ENCODE measurements at places on chromosomes 4 and X.
A peak's percentile ranks its signal among the peaks of the same experiment; 100 is the strongest.

- no peak for DNase-seq
Measured at GRCh38 chr4:1154126-1154522, 18.3 kb downstream of the SPON2 start.

- no peak for DNase-seq
Measured at GRCh38 chrX:108875548-108875947, 139.2 kb upstream of the IRS4 start.

DNA sequence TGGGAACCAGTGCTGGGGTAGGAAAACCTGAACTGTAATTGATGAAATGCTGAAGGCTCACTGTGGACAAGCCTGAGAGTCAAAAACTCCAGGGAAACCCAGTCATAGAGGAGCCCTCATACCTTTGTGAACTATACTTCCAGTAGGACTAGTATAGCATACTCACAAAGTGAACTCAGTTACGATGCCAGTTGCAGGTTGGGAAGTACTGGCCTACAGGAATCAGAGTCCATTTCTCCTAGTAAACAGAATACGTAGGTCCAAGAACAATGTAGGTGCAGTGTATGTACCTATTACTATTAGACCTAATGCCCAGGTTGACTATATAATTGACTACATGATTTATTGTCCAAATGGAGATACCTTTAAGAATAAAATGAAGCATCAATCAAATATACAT, 8.5 kb upstream of the ANKRD17 start:
- DNase-seq: no peak

- no peak for DNase-seq
Measured at GRCh38 chrX:69133921-69134542, 31.2 kb downstream of the PJA1 start.

GRCh38 chr4:71004281-71004851, 10.9 kb downstream of the DCK start:
- DNase-seq: peak; percentile 87

DNA sequence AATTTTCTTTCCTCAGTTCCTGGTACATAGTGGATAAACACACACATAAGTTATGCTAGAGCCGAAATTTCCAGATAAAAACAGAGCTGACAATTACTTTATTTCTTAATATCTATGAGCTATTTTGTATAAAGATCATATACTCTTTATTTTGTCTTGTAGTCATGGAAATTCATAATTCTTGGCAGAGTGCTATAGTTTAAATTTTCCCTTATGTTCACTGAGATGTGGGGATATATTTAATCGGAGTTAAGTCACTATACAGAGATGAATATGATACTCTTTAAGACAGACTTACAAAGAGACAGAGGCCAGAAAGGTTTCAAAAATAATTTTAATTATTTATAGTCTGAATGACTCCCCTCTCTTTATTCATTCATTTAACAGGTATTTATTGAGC, 89.7 kb downstream of the PPEF1 start:
- DNase-seq: no peak

- no peak for DNase-seq
Measured at GRCh38 chrX:131975851-131976250, 47.3 kb upstream of the STK26 start.

GRCh38 chr4:184255871-184256642, 38.4 kb upstream of the ENPP6 start:
- no peak for DNase-seq

- no peak for DNase-seq
Measured at GRCh38 chr4:72136429-72136828, 104.6 kb downstream of the NPFFR2 start.

DNA sequence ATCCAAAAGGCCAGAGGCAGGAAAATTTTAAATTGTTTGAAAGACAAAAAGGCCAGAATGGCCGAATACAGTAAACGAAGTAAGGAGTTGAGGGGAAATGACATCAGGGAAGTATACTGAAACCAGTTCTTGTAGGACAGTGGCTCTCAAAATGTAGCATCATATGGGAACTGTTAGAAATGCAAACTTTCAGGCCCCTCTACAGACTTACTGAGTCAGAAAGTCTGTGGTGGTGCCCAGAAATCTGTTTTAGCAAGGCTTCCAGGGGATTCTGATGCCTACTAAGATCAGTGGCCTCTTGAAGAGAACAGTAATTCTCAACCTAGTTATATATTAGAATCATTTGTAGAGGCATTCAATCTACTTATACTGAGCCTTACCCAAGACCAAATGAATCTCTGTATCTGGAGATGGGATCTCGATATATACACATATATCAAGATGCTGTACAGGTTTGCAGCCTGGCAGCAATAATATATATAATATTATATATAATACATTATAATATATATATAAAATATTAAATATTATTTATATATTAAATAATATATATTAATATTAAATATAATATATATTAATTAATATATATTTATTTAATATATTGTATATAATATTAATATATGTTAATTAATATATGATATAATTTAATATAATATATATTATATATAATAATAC, 39.7 kb downstream of the ADAMTS3 start:
- DNase-seq: no peak

DNA sequence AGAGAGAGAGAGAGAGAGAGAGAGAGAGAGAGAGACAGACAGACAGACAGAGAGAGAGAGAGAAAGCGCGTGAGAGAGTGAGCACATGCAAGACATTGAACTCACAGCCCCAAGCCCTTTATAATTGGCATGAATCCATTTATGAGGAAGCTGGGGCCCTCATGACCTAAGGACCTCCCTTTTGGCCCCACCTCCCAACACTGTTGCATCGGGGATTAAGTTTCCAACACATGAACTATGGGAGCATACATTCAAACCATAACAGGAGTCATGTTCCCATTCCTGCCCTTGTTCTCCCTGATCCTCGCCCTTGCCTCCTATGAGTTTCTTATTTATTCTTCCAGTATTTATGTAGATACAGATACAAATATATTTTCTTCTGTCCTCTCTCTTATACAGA, 269.8 kb upstream of the ARX start:
- no peak for DNase-seq

GRCh38 chr4:160142579-160142978, 1039.7 kb downstream of the RAPGEF2 start:
- DNase-seq: no peak

DNA sequence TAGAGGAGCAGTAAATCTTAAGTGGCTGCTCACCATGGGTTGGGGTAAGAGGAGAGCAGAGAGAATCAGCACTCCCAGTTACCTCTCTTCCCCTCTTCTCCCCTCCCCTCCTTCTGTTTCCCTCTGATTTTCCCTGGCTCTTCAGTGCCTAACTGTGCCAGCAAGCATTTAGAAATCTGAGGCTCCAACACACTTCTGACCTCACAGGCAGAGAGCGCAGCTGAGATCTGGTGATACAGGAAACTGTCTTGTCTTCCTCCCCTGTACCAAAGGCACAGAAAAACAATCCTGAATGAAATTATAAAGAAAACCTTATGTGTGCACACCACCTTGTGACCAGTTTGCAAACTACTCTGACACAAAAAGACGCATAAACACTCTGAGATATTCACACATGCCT, 82.4 kb upstream of the SMIM10 start:
- DNase-seq: peak; percentile 11

GRCh38 chrX:14062524-14062923, 32.8 kb upstream of the GEMIN8 start:
- DNase-seq: no peak

- no peak for DNase-seq
Measured at GRCh38 chr4:6292376-6293096, 22.9 kb downstream of the WFS1 start.

- no peak for DNase-seq
Measured at GRCh38 chr4:6568689-6569332, 6.2 kb upstream of the MAN2B2 start.

DNA sequence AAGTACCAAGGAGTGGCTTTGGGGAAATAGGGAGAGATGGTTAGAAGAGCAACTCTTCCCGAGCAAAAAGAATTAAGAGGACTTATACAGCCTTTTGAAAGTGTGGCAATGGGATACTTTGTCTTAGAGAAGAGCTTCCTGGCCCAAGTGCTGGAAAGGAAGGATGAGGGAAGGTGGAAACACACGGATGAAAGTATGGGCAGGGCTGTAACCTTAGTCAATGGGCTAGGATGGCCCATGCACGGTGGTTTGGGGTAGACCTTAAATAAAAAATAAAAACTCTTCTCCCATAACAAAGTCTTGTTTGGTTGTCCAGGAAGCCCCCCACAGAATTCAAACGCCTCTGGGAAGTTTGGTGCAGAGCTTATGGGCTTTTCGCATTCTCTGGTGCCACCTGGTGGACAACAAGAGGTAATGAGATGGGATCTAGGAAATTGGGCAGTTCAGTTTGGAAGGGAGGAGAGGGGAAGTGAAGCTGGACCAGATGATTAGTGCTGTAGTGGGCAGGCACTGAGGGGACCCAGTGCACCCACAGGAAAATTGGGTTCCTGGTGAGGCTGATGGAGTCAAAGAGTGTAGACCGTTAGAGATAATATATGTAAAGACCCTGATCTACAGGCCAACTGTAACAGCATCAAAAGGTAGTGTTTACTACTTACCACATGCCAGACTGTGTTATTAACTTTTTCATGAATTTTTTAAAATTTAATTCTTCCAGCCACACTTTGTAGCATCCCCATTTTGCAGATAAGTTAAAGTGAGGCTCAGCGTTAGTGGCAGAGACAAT, 13.8 kb upstream of the ENOX2 start:
- peak; percentile 40 for DNase-seq

DNA sequence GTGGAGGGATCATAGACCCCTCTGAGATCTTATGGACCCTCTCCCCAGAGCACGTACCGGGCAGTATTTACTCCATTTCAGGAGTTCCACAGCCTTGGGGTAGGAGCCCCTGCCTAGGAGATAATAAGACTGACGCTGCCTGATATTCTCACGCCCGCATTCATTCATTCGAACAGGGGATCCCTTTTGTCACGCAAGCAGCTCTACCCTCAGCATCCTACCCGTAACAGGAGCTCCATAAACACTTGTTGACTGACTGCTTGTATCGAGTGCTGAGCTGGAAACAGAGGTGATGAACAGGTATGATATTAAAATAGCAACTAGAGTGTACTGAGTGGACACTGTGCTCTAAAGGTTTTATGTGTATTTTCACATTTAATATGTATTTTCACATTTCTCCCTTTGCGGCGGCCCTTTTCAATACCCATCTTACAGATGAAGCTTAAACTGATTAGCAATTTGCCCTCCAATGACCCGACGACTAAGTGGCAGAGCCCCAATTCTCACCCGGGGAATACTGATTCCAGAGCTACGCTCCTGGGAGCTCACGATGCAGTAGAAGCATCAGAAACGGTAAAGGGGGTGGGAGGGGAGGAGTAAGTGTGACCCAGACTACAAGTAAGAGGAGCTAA, 888 bp downstream of the RAB28 start:
- peak; percentile 14 for DNase-seq

DNA sequence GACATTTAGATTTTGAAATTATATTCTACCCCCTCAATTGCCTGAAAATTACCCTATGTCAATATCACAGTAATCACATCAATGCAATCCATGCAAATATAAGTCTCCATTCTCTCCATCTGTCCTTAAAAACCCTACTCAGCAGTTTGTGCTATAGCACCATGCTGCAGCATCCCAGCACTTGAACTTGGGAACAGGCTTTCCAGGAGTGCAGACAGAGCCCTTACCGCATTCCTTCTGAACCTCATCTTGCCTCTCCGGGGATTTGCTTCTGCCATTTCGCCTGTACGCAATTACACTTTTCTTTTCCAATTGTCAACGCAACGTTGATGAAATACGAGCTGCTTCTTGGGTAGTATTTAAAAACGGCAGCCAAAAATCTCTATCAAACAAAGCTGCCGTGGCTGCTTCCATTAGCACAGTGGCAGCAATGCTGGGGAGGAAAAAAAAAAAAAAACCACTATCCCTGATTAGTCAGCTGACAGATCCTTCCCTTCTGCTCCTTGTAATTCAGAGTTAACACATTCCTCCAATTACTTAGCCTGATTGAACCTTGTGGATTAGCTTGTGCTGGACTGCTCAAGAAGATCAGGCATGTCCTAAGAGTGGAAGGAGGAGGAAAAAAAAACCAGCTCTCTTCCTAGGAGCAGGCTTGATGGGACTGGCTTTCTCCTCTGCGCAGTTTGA, 65.6 kb downstream of the MCF2 start:
- no peak for DNase-seq

- DNase-seq: no peak
Measured at GRCh38 chr4:15144249-15144966, 142.1 kb downstream of the CPEB2 start.

DNA sequence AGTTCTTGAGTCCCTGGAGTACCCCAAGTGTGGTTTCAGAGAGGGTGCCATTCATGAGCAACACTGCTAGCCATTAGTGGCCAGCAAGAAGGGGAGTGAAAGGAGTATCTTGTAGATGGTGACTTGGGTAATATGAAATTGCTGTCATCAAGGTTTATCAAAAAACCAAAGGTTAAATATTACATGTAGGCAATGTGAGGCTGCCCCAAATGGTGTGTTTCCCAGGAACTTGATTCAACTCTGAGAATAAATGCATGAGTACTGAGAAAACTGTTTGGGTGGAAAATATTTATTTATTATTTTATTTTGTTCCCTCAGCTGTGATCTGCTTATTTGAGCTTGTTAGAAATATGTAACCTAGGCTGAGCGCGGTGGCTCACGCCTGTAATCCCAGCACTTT, 55.7 kb downstream of the AFF1 start:
- DNase-seq: no peak

- no peak for DNase-seq
Measured at GRCh38 chrX:102548231-102548630, 31.7 kb upstream of the TMSB15A start.

- no peak for DNase-seq
Measured at GRCh38 chr4:15413623-15414019, 14.2 kb upstream of the C1QTNF7 start.

DNA sequence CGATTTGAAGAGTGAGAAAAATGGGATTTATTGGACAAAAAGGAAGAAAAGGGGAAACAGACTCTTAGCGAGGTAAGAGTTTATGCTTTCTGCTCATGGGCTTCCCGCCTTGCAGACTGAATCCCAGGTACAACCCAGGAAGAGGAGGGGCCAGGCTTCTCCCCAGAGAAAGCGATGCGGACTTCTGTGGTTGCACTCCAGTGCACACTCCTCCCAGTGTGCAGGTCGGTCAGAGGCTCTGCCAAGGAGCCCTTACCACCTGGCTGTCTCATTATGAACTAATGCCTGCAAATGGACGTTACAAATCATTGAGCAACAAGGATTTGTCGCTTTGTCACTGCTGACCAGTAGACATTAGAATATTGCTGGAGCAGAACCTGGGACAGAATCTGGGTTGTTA, 39.9 kb upstream of the GLRA2 start:
- DNase-seq: no peak

- DNase-seq: no peak
Measured at GRCh38 chr4:30835044-30835443, 114.9 kb downstream of the PCDH7 start.

GRCh38 chr4:94534401-94535312, 82.9 kb downstream of the PDLIM5 start:
- DNase-seq: no peak

GRCh38 chrX:79719568-79720231, 294.9 kb upstream of the TBX22 start:
- DNase-seq: no peak

DNA sequence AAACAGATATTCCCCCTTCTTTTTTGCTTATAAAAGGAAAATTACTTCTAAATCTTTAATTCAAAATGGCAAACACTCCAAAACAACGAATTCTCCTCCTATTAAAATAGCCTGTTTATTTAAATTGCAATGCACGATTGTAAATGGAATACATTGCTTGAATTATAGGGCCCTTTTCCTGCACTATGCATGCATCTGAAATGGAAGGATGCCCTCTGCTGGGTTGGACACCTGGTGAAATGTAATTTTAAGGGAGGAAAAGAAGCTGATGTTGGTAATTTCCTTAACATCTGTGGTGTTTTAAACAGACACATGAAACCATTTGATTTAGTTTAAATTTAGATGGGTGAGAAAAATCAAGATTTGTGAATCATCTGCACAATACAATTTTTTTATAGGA, 72.8 kb downstream of the GRXCR1 start:
- no peak for DNase-seq

Data from DND-41 (cell line).